ENCODE measurements at places on chromosomes 1 and 21.

- DNase-seq, result no peak
Observed at GRCh38 chr21:44461005-44461404, 5.7 kb downstream of the LRRC3 start.

GRCh38 chr1:91018006-91018405 lies 3.8 kb downstream of the ZNF644 start:
- no peak for DNase-seq

DNA sequence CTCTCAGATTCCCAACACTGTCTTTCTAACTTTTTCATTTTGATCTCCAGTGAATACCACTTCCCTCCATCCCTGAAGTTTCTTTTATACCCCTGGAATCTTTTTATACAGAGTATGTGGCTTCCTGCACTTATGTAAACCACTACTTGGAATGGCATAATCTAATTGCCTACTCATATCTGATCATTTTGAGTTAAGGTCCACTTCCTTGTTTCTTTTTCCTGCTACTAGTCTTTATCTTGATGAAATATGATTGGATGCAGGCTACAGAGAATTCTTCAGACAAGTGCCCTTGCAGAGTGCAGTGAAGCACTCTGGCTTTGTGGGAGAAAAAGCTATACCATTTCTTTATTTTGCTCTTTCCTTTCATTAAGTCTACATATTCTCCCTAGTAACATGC lies 325.3 kb upstream of the ADAMTS5 start:
- DNase-seq, result no peak

GRCh38 chr1:167121375-167122120 lies 27.7 kb downstream of the STYXL2 start:
- no peak for DNase-seq

DNA sequence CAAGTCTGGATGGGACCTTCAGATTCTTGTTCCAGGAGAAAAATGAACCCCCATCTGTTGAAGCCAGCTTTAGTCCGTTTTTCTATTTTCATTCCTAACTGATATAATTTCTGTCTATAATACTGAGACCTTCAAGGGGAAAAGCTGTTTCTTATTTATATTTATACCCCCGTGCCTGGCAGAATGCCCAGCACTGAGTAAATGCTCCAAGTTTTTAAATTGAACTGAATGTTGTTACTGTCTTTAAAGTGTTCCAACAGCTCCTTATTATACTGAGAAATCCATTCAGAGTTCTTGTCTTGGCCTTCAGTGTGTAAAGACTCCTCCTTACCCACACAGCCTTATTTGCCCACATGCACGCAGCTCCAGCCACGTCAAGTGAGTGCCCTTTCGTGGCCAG lies 178.6 kb upstream of the HMGB4 start:
- no peak for DNase-seq

DNA sequence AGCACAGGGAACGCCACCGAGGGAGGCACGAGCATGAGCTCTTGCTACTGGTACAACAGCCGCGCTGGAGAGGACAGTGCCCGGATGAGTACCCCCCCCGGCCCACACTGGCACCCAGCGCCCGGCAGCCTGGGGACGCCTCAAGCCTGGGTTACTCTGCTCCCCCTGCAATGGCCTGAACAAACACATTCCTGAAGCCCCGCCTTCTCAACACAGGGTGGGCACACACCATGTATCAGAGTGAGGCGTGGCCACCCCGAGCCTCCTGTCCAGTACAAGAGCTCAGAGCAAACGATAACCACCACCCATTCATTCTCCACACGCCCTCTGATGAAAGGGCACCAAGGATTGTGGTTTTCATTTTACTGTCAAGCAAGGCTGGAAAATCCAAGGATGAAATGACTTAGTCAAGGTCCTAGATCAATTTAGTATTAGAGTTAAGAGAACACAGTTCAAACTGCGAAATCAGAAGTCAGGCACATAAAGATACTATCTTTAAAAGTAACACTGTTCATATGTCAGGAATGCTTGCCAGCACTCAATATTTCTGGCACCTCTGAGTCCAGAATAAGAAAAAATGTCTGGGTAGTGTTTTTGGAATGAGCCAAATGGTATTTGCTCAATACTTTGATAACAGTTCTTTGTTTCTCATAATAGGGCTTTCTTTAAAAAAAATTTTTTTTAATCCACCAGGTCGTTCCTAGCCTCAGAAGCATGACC lies 22.0 kb downstream of the UBE2G2 start:
- no peak for DNase-seq

- no peak for DNase-seq
Observed at GRCh38 chr21:32389337-32390015, 3.3 kb downstream of the URB1 start.

DNA sequence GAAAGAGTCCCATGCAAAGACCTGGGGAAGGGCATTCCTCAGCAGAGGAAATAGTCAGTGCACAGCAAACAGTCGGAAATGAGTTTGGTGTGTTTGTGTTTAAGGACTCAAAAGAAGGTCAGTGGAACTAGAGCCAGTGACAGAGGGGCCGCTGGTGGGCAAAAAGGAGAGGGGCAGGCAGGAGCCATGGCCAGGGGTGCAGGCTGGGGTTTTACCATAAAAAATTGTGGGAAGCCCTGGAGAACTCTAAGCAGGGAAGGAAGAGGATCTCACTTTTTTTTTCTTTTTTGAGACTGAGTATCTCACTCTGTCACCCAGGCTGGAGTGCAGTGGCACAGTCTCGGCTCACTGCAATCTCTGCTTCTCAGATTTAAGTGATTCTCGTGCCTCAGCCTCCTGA lies 33.7 kb upstream of the TARDBP start:
- no peak for DNase-seq

DNA sequence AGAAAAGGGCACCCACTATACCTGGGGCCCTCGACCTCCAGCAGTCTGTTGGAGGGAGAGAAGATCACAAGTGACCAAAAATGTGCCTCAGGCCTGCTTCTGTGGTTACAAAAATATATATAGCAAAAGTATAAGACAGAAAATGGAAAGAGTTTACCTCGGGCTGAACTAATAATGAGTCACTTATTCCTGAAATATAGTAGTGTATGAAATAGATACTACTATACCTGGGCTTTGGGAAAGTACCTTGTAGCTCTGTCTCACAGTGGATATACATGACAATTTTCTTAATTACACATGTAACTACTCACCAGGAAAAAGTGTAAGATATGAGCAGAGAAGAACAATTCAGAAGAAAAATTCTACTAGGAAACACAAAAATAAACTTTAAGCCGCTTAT lies 7.3 kb upstream of the APCS start:
- DNase-seq, result no peak

DNA sequence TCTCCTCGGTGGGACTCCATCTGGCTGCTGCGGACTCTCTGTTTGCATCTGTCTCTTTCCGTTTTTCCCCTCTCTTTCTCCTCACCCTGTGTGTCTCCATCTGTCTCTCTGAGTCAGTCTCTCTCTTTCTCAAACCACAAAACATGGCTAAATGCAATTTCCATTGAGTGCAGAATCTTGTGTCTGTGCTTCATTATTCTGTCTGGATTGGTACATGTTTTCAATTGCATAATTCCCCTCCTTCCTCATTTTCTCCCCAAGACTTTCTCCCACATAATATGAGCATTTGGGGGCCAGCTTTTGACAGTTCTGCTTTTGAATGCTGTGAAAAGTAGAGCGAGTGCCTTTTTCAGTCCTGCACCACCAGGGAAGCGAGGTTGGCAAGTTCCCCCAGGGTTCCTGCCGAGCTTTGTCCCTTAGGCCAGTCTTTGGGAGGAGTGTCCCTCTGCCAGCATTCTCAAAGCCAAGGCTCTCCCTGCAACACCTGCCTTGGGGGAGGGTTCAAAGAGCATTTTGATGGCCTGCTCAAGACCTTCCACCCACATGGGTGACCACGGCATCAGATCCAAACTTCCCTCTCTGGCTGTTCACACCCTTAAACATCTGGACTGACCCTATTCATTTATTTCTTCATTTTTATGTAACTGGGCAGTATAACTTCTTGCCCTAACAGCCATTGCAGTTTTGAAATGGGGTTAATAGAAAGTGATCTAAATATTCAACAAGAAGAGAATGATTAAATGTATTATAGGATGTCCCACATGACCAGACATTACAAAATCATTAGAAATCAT lies 32.8 kb upstream of the SCMH1 start:
- DNase-seq, result peak; percentile 55

DNA sequence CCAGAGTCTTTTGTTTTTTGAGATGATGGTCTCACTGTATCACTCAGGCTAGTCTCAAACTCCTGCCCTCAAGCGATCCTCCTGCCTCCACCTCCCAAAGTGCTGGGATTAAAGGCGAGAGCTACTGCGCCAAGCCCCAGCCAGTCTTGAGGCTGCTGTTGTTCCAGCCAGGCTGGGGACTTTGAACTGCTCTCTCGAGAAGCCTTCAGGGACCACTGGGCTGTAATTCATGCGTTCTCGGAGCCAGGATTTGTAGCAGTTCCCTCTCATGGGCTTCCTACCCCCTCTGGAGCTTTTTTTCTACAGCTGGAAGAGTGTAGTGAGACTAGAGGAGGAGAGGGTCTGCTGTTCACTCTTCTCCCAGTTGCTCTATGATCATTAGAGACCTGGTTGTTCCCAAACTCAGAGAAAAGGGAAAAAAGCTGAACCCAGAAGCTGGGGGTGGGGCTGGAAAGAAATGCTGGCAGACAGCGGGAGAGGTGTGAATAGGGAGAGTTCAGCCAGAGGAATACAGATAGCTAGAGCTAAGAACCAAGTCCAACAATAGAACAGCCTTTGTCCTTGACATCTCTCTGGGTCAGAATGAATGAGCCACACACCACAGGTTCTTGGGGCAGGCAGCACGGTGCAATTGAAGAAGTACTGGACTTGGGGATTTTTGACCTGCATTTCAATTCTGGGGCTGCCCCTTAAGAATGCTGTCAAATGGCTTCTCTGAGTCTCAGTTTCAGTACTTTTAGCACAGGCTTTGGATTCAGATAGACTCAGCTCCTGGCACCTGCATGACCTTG lies 13.2 kb upstream of the SLC41A1 start:
- no peak for DNase-seq

DNA sequence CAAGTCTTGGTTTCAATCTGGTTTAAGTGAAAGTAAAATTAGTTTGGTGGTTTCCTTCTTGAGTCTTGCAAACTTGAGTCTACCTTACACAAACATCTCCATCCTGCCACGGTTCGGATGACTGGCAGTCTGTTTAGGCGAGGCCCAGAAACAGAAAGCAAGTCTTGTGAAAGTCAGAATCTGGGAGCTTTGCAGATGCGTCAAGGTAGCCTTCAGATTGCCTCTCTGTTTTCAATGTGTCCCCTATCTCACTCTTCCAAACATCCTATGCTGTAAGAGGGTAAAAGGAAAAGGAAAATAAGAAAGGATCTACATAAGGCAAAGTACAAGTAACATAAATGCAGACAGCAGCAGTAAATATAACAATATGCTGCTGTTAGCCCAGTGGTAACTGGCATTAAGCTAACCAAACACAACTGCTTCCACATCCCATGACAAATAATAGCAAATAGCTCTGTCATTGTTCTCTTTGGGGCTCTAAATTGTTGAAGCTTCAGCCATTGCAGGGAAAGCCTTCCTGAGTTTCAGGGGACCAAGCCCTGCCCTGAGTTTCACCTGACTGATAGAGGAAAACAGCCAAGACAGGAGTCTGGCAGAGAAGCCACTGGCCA lies 26.2 kb upstream of the C1orf105 start:
- no peak for DNase-seq

- DNase-seq, result peak; percentile 44
Observed at GRCh38 chr1:228697207-228698016, 37.9 kb upstream of the RHOU start.

DNA sequence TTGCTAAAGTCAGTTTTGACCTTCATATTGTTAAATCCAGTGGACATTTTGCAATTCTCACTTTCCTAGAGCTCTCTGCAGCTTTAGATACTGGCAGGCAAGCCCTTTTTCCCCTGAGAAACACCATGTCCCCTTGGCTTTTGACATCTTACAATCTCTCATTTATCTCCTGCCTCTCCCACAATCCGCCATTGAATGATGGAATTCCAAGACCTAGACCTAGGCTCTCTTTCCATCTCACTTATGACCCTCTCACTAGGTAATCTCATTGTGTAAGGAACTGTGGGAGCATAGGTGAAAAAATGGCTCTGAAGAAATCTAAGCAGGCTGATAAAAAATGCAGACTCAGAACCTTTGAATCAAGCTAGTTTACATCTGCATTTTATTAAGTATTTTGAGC lies 2.0 kb downstream of the KYAT3 start:
- DNase-seq, result no peak

- DNase-seq, result no peak
Observed at GRCh38 chr1:244712669-244713068, 59.7 kb downstream of the DESI2 start.

GRCh38 chr21:44914176-44914874 lies 6.4 kb downstream of the ITGB2 start:
- DNase-seq, result no peak

- DNase-seq, result peak; percentile 4
Observed at GRCh38 chr1:34342334-34342733, 165.6 kb downstream of the C1orf94 start.

DNA sequence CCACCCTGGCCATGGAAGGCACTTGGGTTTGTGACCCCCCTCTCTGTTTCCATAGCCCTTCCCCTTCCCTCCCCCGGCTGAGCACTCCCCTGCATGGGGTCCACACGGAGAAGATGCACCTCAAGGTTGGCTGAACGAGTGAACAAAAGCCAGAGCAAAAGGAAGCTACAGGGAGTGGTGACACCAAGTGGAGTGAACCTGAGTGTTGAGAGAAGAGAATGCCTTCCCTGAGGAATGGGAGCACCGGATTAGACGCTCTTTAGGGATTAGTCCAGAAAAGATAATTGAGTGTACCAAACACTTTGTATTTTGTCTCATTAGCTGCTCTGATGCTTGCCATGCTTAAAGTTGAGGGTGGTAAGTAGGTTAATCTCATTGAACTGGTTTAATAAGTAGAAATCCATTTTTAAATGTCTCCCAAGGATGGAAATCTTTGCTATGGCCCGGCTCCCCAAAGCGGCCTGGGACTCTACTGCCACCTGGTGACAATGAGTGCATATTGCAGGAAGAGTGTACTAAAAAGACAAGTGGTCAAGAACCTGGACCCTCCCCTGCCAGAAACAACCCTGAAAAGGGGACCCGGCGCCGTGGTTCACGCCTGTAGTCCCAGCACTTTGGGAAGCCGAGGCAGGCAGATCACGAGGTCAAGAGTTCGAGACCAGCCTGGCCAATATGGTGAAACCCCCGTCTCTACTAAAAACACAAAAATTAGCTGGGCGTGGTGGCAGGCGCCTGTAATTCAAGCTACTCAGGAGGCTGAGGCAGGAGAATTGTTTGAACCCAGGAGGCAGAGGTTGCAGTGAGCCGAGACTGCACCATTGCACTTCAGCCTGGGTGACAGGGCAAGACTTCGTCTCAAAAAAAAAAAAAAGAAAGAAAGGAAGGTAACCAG lies 150.6 kb upstream of the ZC3H12A start:
- DNase-seq, result peak; percentile 38

DNA sequence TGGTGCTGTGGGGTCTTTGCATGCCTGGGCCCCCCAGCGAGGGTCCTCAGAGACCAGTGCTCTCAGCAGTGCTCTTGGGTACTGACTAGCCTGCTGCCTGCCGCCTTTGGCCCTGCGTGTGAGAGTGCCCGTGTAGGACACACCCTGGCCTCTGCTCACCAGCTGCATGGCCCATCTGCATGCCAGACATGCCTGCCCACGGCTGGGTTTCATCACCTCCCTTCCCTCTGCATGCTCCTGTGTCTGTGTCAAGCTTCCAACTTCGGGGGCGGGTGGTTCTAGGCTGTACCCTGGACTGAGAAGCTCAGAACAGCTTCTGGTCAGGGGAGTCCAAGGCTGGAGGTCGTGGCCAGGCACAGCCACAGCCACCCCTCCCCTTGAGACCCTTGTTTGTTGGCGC lies 56.9 kb downstream of the PTPRF start:
- DNase-seq, result no peak

- DNase-seq, result no peak
Observed at GRCh38 chr1:77970192-77970591, 8.7 kb downstream of the FUBP1 start.

Data from NCI-H1694 treated with DMSO at 0.1 percent for 48 hours (cell line).